ELR (cell line): ENCODE measurements at places on chromosomes 12 and 14.

DNA sequence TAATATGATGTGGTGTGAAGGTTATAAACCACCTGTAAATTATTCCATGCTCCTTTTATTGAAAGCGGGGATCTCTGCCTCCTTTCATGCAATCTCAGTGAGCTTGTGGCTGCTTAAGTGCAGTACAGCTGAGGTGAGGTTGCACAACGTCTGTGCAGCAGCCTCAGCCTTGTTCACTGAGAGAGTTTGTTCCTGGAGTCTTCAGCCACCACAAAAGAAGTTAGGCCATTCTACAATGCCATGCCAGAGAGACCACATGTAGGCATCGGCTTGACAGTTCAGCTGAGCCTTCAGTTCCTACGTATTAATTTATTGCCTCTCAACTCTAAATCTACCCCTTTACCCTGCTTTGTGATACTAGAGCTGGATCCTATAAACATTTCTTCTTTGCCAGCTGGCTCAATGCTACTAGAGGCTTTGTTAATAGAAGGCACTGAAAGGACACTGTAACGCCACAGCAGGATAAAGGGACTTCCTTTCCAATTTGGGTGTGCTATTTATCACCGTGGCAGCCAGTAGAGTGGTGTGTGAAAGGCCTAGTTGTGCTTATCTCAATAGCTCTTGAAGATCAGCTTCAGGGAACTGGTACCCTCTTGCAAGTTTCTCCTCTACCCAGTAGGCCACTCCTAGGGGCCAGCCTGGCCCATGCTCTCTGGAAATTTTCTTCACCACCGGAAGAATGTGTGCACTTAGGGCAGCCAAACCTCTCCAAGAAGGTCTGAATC lies 337.7 kb downstream of the IPO8 start:
- no peak for DNase-seq

DNA sequence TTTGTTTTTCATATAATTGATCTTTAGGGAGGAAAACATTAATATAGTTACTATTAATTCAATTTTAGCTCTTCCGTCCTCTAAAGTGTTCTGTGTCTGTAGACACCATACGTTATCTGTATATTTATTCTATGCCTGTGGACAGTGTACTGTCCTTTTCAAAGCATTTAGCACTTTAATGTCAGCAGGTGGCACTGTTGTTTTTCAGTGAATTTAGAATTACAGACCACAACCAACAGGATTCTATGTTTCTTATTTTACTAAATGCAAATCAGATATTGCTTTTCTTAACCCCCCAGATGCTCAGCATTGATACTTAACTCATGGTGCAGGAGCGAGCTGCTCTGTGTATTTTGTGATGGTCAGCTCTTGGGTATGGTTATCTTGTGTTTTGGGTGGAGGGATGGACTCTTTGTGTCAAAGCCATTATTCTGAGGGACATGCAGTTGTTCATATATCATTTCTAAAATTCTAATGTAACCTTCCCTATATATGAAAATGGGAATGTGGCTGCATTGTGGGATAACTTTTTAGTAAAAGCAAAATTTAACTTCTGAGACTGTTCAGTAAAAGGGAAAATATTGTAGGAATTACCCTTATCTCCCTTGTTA lies 65.2 kb downstream of the PAPOLA start:
- peak; percentile 59 for DNase-seq

DNA sequence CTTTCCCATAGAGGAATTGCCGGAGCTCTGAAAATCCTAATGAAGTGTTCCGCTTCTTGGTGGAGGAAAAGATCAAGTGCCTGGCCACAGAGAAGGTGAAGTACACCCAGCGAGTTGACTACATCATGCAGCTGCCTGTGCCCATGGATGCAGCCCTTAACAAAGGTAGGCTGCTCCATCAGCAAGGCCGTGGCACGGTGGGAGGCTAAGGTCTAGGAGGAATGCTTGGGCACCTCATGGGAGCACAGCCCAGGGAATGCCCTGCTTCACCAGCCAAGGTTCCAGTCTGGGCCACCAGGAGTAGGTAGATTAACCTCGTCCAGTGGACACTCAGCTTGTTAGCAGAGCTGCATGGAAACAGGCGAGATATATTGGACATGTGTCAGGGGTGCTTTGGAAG lies 6.4 kb upstream of the TPI1 start:
- no peak for DNase-seq

DNA sequence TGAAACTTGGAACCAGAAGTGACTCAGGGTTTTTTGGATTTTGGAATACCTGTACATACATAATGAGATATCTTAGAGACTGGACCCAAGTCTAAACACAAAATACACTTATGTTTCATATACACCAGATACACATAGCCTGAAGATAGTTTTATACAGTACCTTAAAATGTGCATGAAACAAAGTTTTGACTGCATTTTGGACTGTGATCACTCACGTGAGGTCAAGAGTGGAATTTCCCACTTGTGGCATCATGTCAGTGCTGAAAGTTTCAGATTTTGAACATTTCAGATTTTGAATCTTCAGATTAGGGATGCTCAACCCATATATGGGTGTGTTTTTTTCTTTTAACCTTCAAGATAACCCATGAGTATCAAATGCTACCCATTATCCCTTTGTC lies 6.6 kb downstream of the SBNO1 start:
- no peak for DNase-seq

GRCh38 chr12:132489078-132489601 lies 811 bp upstream of the FBRSL1 start:
- peak; percentile 17 for DNase-seq

DNA sequence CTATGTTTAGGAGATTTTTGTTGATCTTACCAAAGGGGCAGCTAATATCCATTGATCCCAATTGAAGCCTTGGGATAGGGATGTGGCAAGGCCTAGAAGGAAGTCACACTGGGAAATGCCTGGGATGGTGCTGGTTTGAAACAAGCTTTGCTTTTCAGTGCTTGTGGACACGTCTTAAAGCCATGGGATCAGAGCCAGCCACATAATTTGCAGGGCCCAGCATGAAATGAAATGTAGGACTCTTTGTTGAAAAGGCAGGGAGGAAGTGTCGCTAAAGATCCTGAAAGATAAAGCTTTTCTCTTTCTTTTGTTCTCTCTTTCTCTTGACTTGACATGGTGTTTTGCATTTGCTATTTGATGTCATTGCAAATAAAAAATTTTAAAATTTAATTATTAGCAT lies 5.0 kb downstream of the TTC9 start:
- DNase-seq, result no peak

GRCh38 chr14:64510825-64511671 lies 6.5 kb downstream of the ZBTB1 start:
- DNase-seq, result peak; percentile 82

DNA sequence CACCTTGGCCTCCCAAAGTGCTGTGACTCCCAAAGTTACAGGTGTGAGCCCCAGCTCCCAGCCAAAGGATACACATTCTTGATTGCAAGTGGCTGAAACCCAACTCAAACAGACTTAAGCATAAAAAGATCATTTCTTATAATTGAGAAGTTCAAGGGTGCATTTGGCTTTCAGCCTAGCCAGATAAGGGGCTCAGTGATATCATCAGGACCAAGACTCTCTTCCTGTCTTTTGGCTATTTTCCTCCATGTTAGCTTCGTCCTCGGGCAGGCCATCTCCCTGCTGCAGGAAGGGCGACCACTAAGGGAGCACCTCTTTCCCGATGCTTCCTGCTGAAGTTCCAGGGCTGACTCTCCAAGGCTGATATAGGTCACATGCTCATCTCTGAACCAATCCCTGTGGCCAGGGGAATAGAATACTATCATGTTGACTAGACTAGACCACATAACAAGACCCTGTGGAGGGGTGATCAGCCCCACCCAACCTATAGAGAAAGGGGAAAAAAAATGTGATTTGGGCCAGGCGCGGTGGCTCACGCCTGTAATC lies 9.8 kb upstream of the KRT8 start:
- no peak for DNase-seq

GRCh38 chr14:65369560-65369959 lies 43.0 kb upstream of the FUT8 start:
- no peak for DNase-seq

DNA sequence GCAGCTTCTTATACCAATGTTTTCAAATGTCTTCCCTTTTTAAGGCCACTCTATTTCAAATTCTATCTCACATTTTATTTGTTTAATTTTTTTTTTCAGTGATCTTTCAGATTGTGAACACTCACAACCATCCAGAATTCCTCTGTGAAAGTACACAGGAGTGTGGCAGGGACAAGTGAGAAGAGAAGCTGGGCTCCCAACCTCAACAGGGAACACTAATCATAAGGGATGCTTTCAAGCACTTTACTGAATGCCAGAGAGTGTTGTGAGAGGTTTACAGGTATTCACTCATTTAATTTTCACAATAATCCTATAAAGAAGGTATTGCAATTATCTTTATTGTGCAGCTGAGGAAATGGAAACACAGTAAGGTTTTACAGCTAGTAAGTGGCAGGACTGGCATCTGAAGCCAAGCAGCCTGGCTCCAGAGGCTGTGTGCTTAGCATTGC lies 60.1 kb upstream of the PYGL start:
- no peak for DNase-seq

- DNase-seq, result no peak
These were observed 5.7 kb downstream of the OTUB2 start for GRCh38 chr14:94031883-94032279.

GRCh38 chr12:63018273-63018672 lies 83.3 kb upstream of the PPM1H start:
- no peak for DNase-seq

- DNase-seq, result no peak
These were observed 3.4 kb downstream of the HSD17B6 start for GRCh38 chr12:56766535-56766934.

DNA sequence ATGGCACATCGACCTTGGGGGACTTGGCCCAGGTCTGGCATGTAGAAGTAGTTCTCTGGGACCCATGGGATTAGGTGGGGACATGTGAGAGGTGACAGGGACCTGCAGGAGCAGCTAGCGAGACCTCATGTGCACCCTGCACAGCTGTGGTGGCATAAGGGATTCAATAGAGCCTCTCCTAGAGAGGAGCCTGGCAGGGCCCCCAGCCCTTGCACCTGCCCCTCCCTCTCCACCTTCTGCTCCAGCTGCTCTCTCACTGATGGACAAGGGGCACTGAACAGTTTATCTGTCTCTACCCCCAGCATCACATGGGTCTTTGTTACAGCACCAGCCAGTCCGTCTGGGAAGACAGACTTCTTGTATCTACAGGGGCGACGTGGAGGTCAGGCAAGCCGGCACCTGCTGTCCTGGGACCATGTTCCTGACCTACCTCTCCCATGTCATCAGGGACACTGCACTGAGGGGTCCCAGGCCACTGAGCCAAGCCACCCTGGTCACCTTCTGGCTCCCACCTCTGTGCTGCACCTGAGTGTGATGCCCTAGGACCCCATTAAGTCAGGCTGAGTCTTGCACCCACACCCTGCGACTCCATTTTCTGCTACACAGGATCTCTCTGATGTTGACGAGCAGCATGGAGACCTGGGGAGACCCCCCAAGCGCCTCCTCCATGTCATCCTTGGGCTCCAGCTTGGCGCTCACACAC lies 32.6 kb downstream of the DDX11 start:
- DNase-seq, result no peak

DNA sequence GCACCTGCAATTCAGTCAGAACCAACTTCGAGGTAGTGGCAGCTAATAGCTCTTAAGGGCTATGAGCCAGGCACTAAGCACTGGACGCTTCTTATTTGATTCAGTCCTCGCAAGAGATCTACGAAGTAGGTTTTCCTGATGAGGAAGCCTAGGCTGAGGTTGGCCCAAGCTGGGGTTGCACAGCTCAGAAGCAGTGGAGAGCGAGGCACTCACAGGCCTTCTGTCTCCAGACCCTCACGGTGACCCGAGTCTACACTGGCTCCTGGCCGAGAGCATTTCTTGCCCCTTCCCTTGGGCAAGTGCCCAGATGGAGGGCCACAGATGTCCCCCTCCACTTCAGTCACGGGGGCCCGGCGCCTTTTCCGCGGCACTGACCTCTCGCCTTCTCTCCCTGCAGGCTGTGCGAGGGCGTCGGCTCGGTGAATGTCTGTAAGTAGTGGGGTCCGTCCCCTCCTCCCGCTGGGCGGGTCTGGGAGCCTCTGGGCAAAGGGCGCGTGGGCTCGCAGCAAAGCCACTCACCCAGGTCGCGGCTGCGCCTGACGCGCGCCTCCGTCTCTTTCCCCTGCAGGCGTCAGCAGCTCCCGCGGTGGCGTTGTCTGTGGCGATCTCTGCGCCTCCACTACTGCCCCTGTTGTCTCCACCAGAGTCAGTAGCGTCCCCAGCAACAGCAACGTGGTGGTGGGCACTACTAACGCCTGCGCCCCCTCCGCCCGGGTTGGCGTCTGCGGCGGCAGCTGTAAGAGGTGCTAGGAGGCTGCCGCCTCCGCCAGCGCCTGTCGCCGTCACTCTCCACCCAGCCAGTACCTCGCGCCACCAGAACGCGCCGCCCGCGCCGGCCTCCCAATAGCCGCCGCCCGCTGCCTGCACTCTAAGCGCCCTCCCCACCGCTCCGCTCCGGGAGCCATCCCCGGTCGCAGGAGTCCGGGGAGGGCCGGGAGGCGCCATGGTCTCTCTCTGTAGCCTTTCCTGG lies 13.1 kb downstream of the KRT83 start:
- DNase-seq, result peak; percentile 57
